Suppressor macrophage treated with lipopolysaccharide for 1 hour (primary cell): ENCODE measurements at places on chromosomes 1 and 21.

GRCh38 chr1:44422161-44422560 lies 17.1 kb downstream of the RNF220 start:
- no peak for DNase-seq

DNA sequence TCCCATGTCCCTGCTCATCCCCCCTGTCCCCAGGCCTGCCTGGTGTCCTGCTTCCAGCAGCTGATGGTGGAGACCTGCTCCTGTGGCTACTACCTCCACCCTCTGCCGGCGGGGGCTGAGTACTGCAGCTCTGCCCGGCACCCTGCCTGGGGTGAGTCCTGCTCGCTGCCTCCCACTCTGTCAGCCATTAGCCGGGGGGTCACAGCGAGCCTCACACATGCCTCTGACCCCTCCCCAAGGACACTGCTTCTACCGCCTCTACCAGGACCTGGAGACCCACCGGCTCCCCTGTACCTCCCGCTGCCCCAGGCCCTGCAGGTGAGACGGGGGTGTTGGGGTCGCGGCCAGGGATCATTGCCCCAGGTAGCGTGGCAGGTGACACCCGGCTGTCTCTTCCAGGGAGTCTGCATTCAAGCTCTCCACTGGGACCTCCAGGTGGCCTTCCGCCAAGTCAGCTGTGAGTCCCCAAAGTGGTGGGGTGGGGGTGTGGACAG lies 10.0 kb downstream of the SCNN1D start:
- DNase-seq, result peak; percentile 77

GRCh38 chr1:109500941-109501381 lies 7.1 kb downstream of the CYB561D1 start:
- no peak for DNase-seq

GRCh38 chr1:57017717-57018116 lies 51.9 kb upstream of the C8B start:
- DNase-seq, result peak; percentile 5

- no peak for DNase-seq
These were observed 303.4 kb downstream of the KIF26B start for GRCh38 chr1:245458234-245458633.

- no peak for DNase-seq
These were observed 4.5 kb upstream of the IFI16 start for GRCh38 chr1:159005161-159005560.

DNA sequence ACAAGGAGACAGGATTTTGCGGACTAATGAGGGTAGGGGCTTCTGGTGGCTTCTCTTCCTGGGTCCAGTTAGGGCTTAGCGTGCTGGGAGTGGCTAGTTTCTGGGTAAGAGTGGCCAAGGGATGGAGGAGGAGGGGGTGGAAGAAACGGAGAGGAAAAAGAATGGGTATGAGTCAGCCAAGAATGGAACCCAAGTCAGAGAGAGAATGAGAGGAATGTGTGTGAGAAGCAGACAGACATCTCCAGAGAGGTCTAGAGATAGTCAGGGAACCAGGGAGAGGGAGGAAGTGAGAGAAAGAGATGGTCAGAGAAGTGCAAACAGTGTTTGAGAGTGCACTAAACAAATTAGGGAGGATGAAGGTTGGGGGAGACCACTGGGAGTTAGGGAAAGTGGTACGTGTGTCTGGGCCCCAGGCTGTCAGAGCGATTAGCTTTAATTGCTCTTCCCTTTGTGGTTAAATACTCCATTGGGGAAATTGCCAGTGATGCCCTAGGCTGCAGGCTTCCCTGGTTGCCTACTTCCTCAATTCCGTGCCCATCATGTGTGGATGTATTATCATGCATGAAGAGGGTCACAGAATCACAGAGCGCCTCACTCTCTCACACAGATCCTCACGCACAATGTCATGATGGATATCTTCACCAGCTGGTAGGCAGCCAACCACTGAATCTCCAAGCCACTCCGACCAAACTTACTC lies 1.4 kb downstream of the PEA15 start:
- DNase-seq, result peak; percentile 78

GRCh38 chr1:154713005-154713404 lies 105.0 kb upstream of the ADAR start:
- no peak for DNase-seq

GRCh38 chr1:1972976-1973715 lies 30.4 kb downstream of the CFAP74 start:
- DNase-seq, result no peak

DNA sequence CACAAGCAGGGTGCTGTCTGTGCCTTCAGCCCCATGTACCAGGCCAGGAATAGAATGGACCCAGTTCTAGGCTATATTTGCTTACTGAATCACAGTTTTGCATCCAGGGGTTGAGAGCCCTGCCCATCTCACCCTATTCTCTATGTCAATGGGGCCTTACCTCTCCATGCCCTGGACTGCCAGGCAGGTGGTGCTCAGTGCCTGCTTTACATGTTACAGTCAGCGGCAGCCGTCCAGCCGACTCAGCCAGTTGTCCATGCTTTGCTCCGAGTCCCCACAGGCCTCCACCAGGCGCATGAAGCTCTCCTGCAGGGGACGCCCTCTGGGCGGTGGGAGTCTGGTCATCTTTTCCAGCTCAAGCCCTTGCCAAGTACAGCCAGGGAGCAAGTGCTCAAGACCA lies 12.2 kb upstream of the FAM167B start:
- no peak for DNase-seq

GRCh38 chr1:25049190-25049589 lies 119.1 kb upstream of the RUNX3 start:
- DNase-seq, result no peak

GRCh38 chr1:197841883-197842553 lies 60.4 kb upstream of the C1orf53 start:
- peak; percentile 89 for DNase-seq

GRCh38 chr1:148354913-148355308 lies 128.2 kb downstream of the PPIAL4G start:
- DNase-seq, result no peak

- DNase-seq, result peak; percentile 19
These were observed 71.6 kb upstream of the SOX13 start for GRCh38 chr1:204001166-204001901.

DNA sequence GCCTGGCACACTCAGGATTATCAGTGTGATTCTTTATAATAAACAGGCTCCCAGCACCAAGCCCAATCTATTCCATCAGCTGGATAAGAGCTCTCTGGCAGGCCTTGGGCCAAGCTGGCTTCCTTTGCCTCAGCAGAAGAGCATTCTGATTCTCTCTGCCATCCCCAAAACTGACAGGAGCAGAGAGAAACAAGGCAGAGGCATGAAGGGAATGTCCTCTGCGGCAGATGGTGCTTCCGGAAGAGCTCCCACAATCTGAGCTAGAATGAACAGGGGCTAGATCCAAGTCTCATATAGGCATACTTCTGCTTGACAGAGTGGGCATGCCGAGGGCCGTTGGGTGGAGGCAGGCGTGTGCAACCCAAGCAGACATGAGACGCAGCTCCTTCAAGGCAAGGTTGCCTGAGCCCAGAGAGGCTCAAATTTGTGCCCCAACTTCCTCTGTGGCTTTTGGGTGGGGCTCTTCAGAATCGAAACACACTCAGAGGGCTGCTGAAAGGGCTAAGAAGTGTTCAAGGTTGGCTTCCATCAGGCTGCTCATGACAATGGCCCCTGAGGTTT lies 4.0 kb downstream of the CAPN2 start:
- DNase-seq, result peak; percentile 58

GRCh38 chr21:35350965-35351364 lies 301.9 kb upstream of the RUNX1 start:
- no peak for DNase-seq

DNA sequence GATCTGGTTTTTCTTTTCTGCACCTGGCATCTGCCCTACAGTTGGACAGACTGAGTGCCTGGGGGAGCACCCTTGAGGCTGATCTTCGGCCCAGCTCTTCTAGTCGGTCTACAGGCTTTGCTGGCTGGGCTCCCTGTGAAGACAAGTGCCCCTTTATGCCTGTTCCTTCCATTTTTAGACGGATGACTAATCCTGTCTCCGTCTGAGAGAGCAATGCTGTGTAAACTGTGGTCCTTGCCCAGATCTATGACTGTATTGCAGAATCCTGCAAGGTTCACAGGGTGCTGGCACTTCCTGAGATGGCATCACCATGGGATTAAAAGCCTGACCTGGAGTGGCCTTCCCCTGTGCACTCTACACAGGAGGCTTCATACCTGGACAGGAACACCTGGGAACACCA lies 47.6 kb upstream of the SAMD13 start:
- no peak for DNase-seq

GRCh38 chr1:206067486-206068227 lies 14.7 kb downstream of the RHEX start:
- DNase-seq, result no peak

- peak; percentile 83 for DNase-seq
These were observed 14.9 kb upstream of the MED18 start for GRCh38 chr1:28313702-28314546.

DNA sequence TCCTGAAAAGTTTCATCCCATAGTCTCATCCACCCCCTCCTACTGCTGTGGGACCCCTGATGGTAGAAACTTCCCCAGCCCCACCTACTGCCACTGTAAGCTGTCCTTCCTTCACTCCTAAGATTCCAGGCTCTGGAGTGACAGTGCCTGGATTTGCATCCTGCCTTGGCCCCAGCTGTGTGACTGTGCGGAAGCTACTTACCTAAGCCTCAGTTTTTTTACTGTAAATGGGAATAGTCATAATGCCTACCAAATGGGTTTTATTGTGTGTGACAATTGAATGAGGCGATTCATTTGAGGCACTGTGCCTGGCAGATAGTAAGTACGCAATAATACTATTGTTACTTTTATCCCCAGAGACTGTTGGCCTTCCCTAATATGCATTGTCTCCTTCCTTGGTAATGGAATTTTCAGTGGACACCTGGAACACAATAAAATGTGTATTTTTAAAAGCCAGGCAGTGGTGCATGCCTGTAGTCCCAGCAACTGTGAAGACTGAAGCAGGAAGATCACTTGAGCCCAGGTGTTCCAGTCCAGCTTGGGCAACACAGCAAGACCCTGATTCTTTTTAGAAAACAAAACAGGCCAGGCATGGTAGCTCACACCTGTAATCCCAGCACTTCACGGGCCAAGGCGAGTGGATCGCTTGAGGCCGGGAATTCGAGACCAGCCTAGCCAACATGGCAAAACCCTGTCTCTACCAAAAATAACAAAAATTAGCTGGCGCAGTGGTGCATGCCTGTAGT lies 55.0 kb upstream of the ZNF326 start:
- DNase-seq, result no peak

GRCh38 chr1:188386161-188386560 lies 1557.4 kb downstream of the PLA2G4A start:
- no peak for DNase-seq

- no peak for DNase-seq
These were observed 91.1 kb downstream of the HLX start for GRCh38 chr1:220970311-220970710.

GRCh38 chr1:32464716-32465577 lies at the start of gene ZBTB8B:
Gene ZBTB8B, plus strand, starts transcription at chr1:32465072. Its CDS starts 5,553 bp downstream, at chr1:32470625.
- no peak for DNase-seq

DNA sequence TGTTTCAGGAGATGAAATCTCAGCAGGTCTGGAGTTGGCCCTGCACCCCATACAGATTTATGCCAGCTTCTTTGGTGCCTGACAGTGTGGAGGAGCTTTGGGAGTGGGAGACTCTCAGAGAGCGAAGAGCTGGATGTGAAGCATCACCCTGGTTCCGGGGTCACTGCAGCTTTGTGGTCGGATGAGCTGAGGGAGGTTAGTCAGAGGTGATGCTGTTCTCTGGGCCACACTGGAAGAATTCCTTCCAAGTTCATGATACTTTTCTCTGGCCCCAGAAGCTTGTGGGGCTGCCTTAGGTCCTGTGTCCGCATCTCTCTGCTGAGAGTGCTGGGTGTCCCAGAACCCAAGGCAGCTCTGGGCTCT lies 467.8 kb downstream of the CAMTA1 start:
- no peak for DNase-seq
